ENCODE measurements at places on chromosomes 6 and 20. TPM values are rescaled to one million over a fixed set of nuclear protein-coding genes. Genes with fewer than 3 reads are reported as not detected.

GRCh38 chr6:84062519-84063154 lies 29.1 kb downstream of the MRAP2 start:
- no peak for DNase-seq

The SYTL3 gene
- 10.8 TPM for total RNA-seq

DNA sequence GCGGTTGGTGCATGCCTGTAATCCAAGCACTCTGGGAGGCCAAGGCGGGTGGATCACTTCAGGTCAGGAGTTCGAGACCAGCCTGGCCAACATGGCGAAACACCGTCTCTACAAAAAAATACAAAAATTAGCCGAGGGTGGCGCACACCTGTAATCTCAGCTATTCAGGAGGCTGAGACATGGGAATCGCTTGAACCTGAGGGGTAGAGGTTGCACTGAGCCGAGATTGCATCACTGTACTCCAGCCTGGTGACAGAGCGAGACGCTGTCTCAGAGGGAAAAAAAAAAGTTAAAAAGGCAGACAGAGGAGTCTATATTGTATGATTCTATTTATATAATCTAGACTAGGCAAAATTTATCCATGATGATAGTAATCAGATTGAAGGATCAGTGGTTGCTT lies 27.3 kb upstream of the PLCG1 start:
- DNase-seq = no peak

- no peak for DNase-seq
Measured at GRCh38 chr6:97697456-97697855, 414.4 kb upstream of the MMS22L start.

- DNase-seq = no peak
Measured at GRCh38 chr6:22401206-22401605, 104.4 kb upstream of the PRL start.

GRCh38 chr6:158926414-158926813 lies 73.6 kb downstream of the RSPH3 start:
- no peak for DNase-seq

The HLA-DMA gene
- total RNA-seq = 20.0 TPM

The ERMARD gene
- total RNA-seq = 9.4 TPM

DNA sequence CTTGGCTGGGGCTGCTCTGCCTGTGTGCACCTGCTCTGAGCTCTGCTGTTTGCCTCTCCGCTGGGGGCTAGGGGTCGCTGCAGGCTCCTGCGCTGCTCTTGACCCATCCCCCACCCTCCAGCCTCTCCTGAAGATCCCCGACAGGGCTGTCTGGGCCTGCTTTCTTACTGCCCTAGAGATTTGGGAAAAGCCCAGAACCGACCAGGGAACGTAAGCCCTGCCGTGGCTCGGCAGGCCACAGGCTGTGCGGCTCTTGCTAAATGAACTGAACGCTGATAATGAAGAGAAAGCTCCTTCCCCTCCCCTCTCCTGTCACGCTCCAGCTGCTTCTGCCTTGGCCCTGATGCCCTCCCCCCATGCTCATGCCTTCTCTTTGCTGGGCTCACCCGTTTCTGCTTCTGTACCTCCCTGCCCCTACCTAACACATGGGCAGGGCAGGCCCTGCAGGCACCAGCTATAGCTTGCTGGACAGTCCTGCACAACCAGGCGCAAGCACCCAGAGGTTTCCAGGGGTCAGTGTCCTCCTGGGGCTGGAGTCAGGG lies 32.0 kb upstream of the PCMTD2 start:
- DNase-seq = peak; percentile 70

The HEY2 gene
- 66.8 TPM for total RNA-seq

- no peak for DNase-seq
Measured at GRCh38 chr20:38548356-38549083, 32.5 kb upstream of the ADIG start.

DNA sequence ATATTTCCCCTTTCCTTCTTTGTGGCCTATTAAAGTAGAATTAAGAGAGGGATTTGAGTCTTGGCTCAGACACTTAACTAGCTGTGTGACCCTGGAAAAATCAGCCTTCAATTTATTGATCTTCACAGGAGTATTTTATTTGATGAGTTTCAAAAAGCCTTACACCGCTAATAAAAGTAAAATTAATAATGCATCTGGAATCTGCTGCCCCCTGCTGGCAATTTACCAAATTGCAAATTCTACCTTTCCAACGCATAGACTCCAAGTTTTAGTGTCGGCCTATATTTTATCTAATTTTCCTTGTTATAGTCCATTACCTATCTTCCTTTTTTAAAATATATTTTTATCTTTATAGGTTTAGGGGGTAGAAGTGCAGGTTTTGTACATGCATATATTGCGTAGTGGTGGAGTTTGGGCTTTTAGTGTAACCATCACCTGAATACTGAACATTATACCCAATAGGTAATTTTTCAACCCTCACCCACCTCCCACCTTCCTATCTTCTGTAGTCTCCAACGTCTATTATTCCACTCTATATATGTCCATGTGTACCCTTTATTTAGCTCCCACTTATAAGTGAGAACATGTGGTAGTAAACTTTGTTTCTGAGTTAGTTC lies 46.3 kb downstream of the GOPC start:
- DNase-seq = no peak

- no peak for DNase-seq
Measured at GRCh38 chr6:331622-332521, 39.6 kb downstream of the DUSP22 start.

The SHLD1 gene
- total RNA-seq = 6.9 TPM

GRCh38 chr6:88761237-88762031 lies 202.0 kb downstream of the RNGTT start:
- no peak for DNase-seq

- DNase-seq = no peak
Measured at GRCh38 chr6:75130784-75131183, 75.1 kb downstream of the COL12A1 start.

The C6orf52 gene
- not detected for total RNA-seq

The NKX2-4 gene
- not detected for total RNA-seq

The CPNE1 gene
- total RNA-seq = 46.6 TPM

The DDRGK1 gene
- 37.2 TPM for total RNA-seq

The MLN gene
- not detected for total RNA-seq

DNA sequence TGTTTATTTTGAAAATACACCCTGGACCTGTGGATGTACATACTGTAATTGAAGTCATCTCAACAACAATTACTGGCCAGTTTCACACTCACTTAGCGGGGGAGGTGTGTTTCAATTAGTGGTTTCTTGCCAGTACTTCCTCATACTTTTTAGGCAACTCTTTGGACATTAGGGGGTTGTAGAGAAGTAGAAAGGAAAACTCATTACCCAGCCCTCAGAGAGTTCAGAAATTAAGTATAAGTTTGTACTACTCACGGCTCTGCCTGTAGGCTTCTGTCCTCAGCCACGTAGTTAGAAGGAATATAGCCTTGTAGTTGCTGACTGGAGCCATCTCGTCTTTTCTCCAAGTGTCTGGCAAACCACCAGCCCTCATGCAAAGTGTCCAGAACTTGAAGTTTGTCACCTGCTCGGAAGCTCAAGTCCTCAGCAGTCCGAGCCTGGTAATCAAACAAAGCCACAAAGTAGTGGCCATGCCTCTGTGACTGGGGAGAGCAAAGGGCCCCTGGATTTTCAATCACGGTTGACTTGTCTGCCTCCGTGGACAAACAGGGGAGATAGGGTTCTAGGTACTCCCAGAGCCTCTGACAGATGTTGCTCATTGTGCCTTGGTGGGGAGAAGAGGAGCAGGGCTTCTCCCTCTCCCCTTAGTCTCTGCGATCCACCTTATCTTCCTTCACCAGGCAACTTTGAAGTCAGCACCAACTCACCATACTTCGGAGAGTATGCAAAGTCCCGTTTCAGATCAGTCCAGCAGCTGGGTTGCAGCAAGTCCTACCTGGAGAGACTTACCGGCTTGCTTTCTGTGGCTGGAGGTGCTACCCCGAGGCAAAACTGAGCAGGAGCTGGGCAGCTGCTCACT lies 749 bp downstream of the FRK start:
- DNase-seq = no peak

DNA sequence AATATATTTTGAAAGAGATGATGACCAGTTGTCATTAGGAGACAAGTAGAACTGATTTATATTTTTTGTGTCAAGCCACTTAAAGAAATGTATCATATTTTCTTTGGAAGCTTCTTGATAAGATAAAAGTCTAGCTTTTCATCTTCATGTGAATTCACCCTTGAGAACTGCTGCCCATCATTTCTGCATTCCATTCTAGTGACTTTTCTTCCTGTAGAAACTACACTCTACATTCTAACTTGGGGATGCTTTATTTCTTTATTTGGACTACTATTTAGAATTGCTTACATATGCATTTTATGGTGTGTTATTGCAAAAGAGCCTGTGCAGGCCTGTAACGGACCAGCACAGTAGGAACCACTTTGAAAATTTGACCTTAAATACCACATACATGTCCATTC lies 335.0 kb upstream of the KCNQ5 start:
- no peak for DNase-seq

DNA sequence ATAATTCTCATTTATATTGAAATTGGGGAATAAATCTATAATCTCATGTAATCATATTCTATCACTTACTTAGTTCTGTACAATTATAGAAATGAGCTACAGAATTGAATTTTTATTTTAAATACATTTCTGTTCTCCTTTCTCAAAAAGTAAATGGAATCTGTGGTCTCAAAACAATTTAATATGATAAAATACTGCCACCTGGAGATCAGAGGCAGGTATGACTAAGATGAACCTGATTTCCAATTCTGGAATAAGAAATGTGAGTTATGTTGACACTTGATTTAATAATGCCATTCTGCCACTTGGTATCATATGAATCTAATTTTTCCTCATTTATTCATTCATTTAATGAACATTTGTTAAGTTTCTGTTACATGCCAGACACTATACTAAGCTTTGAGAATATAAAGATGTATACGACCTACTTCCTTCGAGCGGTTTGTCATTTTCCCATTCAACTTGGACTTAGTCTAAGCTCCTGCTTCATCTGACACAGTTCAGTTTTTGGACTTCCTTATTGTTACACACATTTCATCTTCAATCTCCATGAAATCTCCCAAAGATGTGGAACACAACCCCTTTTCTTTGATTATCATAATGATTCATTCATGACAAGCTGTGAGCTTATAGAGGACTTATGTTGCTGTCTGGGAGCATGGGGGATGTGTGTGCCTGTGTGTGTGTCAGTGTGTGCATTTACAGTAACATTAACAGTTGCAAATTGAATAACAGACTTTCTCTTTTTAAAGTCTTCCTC lies 7.5 kb upstream of the CCDC28A start:
- DNase-seq = no peak

The SYCP2 gene
- total RNA-seq = 2.8 TPM

The NHSL1 gene
- total RNA-seq = 53.0 TPM

The MYLK2 gene
- total RNA-seq = 0.10 TPM

GRCh38 chr20:19025430-19026120 lies 186.9 kb upstream of the SLC24A3 start:
- DNase-seq = no peak

- no peak for DNase-seq
Measured at GRCh38 chr6:32977953-32978324, 9.5 kb downstream of the BRD2 start.

- peak; percentile 86 for DNase-seq
Measured at GRCh38 chr6:42782689-42783176, 881 bp downstream of the BICRAL start.

DNA sequence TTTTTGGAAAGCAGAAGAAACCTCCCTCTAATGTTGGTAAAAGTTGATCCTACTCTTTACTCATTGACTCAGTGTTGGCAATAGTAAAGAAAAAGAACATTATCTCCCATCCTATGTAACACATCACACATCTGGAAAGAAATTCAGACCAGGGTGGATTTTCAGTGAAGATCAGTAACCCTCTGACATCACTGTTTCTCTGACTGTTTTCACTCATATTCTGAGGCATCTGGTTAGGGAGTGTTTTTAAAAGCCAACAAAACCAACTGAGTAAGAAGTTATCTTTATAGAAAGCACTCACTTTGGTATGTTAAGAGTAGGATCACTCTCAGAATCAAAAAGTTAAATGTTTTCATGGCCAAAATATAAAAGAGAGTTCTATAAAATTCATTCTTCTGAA lies 143.6 kb downstream of the DST start:
- DNase-seq = no peak

DNA sequence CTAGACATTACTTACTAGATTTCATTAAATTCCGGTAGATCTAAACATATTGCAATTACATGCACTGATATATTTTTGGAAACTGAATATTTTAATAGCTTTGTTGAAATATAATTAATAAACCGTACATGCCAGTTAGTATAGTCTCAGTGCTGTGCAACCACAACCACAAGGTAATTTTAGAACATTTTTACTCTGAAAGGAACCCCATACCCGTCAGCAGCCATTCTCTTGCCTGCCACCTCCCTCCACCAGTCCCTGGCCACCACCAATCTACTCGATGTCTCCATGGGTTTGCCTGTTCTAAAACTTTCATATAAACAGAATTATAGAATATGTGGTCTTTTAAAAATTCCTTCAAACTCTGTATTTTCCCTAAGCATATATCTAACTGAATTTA lies 293.9 kb downstream of the THBS2 start:
- no peak for DNase-seq

The CYP21A2 gene
- 0.52 TPM for total RNA-seq

DNA sequence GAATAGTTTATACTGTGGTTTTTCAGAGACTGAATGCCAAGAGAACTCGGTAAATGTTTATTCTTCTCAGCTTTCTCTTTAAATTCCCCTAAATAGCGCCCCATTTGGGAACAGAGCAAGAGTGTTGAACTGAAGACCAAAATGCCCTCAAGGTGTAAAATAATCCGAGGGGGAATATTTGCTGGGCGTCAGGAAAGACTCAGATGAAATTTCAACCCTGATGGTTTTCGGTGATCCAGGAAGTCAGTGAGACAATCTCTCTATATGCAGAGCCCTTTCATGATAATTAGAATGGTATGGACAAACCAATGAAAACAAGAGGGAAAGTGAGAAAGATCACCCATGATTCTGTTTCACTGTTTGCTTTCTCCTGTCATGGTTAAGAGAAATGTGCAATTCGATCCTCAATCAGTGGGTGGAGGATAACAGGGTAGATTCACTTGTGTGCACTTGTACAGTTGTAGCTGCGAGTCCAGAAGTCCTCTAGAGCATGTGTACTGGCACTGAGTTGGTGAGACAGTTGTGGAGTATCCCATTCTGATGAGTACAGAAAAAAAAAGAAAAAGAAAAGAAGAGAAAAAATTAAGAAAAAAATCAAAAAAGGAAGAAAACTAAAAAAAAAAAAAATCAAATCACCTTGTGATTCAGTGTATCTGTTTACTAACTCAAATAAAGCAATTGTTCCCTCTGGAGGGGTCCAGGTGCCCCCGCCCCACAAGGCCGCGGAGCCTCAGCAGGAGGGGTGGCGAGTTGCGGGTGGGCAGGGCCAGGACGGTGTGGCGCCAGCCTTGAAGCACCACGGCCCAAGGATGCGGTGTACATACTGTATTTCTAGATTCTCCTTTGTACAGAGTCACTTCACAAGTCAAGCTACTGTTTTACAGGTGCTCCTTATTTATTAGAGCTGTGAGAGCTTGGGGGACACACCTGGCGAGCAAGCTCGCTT lies 164.9 kb downstream of the SCML4 start:
- no peak for DNase-seq

GRCh38 chr6:38117281-38117680 lies 297.8 kb downstream of the ZFAND3 start:
- DNase-seq = no peak

DNA sequence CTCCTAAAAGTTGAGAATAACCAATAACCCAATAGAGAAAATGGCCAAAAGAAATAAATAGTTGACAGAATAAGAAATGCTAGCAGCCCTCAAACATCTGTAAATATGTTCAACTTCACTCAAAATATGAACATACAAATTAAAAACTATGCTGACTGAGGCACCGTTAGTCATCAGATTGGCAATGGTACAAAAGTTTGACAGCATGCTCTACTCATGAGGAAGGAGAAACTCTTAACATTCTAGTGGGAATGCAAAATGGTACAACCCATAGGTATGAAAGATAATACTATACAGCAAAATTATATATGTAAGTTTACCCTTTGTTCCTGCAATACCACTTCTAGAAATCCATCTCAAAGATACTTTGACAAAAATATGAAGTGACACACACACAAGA lies 1.6 kb upstream of the ZSCAN12 start:
- DNase-seq = no peak

Data from left ventricle myocardium superior (tissue), 1 donor.